ENCODE measurements at places on chromosomes 5 and 9.

GRCh38 chr9:113210815-113211214 lies 10.3 kb downstream of the FKBP15 start:
- no peak for DNase-seq

DNA sequence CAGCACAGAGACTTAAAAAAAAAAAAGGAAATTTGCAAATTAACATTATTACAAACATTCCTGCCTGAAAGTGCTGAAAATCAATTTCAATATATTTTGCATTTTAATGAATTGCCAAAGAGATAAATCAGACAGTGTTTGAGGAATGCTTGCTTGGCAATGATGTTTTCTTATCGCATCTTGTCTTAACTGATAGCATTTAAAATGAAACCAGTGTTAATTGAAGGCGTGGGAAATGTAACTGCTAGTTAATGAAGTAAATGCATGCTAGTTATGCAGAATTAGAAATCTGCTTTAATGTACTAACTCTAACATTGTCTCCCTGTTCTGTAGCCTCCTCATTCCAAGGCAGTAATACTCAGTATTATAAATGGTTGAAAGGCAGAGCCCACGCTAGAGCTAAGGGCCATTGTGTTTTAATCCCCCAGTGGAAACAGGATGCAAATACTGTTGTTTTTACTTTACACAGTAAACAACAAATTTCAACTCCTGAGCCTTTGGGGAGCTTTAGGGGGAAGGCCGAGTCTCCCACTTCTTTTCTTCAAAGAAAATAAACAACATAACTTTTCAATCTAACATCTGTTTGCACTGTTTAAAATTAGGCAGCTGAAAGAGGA lies 586.9 kb downstream of the TLE4 start:
- DNase-seq = no peak

DNA sequence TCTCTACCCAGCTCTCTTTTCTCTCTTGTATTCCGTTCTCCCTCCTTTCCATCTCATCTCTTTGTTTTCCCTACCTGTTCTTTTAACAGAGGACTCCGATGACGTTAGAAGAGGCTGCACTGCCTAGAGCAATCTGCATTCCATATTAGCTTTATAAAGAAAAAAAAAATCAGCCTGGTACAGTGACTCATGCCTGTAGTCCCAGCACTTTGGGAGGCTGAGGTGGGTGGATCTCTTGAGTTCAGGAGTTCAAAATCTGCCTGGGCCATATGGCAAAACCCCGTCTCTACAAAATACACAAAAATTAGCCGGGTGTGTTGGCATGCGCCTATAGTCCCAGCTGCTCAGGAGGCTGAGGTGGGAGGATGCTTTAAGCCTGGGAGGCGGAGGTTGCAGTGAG lies 49.0 kb downstream of the DAPK1 start:
- no peak for DNase-seq

DNA sequence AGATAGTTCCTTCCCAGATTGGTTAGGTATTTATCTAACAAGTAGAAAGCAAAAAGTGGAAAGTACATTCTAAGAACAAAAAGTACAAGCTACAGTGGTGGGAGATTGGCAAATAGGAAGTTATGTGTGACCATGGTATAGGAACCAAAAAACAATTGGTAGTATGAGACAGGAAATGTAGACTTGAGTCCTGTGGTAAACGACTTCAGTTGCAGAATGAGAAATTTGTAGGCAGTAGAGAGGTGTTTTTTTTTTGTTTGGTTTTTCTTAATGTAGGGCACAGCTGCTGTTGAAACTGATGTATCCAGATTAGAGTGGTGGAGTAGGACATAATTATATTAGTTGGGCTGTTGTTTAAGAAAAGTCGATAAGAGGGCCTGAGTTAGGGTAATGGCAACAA lies 72.0 kb downstream of the CCNH start:
- no peak for DNase-seq

DNA sequence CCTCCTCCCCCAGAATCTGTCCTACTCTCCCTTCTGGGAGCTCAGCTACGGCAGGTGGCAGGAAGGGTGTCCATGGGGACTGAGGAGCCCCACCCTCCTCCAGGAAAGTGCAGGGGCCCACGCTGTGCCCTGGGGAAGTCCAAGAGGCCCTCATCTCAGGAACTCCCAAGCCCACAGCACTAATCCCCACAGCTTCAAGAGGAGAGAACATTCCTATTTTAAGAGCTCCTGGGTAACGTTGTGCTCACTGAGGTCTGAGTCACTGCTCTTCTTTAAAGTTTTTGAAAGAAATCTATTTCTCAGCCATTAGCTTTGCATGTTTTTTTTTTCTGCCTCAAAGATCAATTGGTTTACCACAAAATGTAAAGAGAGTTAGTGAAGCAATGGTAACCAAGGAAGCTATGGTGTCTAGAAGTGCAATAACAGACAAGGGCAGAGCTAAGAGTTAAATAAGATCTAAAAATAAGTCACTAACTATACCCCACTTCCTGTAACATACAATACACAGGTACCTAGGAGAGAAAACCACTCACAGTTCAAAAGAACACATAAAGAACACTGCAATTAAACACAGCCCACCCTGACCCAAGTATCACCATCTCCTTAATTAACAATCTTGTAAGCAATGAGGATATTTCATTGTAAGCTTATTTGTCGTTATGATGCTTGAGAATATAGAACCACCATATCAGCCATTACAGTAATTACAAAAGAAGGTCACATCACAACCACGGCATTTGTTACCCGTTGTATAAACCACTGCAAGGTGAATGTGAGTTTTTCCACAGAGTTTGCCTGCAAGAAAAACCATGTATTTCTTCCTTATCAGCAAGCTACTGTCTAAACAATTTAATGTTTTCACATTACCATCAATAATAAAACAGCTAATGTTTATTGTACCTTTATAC lies 382.3 kb upstream of the SLC30A5 start:
- DNase-seq = no peak

GRCh38 chr5:10885026-10885425 lies 124.0 kb upstream of the DAP start:
- no peak for DNase-seq

GRCh38 chr9:114027863-114028465 lies 50.1 kb downstream of the AMBP start:
- no peak for DNase-seq

DNA sequence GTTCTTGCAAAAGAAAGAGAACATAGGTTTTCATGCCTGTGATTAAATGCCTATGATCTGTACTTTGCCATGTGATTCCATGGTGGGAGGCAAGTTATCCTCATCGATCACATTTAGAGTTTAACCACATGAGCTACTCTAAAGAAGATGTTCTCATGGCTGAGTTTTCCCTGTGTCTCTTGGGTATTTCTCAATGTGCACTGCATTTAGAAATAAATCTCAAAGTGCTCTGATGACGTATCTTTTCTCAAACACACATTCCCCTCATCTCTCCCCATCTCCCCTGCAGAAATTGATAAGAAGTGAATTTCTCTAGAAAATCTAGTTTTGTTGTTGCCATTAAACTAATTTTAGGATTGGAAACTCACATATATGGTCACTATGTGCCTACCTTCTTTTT lies 282.2 kb downstream of the SEMA5A start:
- no peak for DNase-seq

- no peak for DNase-seq
Measured at GRCh38 chr9:112111461-112111860, 63.6 kb downstream of the SUSD1 start.

- no peak for DNase-seq
Measured at GRCh38 chr5:87048156-87048555, 219.5 kb upstream of the RASA1 start.

- no peak for DNase-seq
Measured at GRCh38 chr9:113520109-113520642, 56.6 kb downstream of the RGS3 start.

GRCh38 chr9:23779220-23779619 lies 46.8 kb downstream of the ELAVL2 start:
- no peak for DNase-seq

DNA sequence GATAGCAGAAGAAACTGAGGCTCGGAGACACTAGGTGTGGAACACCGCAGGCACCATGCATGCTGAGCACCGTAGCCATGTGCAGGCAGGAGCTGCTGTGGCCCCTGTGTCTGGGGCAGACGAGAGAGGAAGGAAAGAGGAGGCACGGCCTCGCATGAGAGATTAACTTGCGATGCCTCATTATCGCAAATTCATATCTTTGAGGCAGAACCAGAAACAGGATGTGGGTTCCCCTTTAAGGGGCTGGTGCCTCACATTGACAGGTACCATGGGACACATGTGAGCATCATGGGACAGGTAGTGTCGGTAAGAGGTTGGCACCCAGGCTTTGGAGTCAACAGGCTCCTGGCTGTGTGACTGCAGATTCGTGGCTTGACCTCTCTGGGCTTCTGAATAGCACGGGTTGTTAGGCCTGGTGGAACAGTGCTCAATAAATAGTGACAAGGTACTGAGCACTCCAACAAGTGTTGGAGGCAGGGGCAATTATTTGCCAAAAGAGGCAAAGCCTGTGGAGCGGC lies 40.8 kb downstream of the NAIF1 start:
- peak; percentile 59 for DNase-seq

DNA sequence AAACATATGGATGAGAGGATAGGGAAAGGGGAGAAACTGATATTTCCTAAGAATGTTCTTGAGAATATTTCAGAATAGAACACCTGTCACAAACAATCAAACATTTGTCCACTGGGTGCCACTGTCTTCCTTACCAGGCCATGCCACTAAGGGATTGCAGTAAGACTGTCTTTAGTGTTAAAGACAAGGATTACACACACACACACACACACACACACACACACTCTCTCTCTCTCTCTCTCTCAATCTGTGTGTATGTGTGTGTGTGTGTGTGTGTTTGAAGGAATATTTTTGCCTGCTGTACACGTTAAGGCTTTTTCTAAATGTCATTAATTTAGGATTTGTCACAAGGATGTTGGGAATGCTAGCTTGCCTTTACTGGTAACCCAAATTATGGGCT lies 54.4 kb downstream of the CCDC192 start:
- DNase-seq = no peak

DNA sequence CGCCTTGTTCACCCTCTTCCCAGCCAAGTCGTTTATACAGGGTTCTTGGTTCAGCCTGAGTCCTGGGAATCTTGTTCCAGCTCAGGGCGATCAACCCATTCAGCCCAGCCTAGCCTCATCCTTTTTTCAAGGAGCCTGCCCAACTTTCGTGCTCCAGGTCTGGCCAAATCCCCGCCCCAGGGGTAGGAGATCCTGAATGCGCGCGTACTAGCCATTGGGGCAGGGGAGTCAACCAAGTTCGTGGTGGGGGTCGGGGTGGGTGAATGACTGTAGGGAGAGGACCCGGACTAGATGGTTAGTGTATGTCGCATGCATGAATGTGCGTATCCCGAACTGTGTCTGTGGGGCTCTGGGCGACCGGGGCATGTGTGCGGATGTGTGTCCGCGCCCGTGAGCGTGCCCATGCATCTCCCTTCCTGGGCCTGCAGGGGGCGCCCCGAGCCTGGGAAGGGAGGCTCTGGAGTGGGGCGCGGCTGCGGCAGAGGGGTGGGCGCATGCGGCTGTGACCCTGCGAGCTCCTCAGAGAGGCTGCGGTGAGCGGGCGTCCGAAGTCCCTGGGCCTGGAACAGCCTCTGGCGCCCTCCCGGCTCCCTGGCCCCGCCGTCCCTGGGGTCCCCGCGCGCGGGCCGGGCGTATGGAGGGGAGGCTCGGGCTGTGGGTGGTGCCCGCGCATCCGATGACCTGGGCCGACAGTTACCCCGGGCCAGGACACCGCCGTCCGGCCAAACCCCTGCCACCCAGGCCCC lies 8.7 kb downstream of the CCL21 start:
- peak; percentile 75 for DNase-seq

GRCh38 chr5:67639976-67640375 lies 443.4 kb upstream of the CD180 start:
- DNase-seq = no peak

GRCh38 chr5:142065273-142065672 lies 43.3 kb upstream of the NDFIP1 start:
- no peak for DNase-seq

DNA sequence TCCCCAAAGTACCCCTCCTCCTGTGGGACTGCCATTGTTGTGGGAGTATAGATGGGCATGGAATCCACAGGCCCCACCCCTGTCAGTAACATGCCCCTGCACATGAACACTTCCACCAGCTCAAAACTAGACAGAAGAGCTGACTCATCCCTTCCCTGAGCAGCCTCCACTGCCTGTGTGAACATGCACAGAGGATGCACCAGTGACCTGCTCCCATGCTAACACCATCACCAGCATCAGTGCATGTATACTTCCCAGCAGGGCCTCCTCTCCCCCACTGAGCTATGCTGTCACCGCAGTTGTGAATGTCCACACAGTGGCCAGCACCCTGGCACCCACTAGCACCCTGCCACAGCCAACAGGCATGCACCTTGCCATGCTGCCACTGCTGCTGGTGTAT lies 939.8 kb downstream of the EFNA5 start:
- DNase-seq = no peak

GRCh38 chr5:132787076-132787475 lies 10.0 kb upstream of the SEPTIN8 start:
- DNase-seq = no peak

DNA sequence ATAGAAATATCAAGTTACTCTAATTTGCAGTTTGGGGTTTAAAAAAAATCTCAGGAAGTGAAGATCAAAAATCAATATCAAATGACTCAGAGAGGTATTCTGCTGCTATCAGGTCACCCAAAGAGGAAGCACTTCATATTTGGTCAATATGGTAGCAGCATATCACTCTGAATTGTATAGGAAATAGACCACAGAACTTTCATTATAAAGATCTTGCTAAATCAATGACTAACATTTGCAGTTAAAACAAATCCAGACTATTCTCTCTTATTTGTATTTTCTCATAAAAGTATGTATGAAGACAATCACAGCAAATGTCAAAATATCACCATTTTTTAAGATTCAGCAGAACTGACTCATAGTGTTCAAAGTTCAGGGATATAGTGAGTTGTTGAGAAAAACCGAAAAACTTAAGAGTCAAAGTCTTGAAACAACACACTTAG lies 105.8 kb upstream of the PCSK1 start:
- DNase-seq = no peak

DNA sequence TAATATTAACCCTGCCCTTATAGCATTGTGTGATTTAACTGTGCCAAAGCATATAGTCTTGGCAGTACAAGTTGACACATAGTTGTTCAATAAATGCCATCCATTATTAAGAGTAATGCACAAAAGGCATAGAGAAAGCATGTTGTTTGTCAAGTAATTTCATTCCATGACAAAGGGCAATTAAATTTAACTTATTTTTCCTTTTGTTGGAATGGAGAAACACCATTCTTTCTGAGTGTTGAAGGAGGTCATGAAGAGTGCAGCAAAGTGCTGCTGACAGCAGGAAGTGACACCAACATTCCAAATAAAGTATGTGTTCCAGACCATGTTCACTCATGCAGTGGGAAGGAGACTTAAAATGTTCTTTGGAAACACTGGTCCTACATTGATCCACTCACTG lies 29.1 kb downstream of the ANKDD1B start:
- DNase-seq = no peak

GRCh38 chr9:8261737-8262136 lies 462.2 kb upstream of the DMAC1 start:
- no peak for DNase-seq

Measured in stimulated activated CD4-positive, alpha-beta T cell treated with anti-CD3 and anti-CD28 coated beads, Interleukin-12 subunit alpha, Interleukin-12 subunit beta, amount 100 ng/mL, for 48 hours (primary cell).